Skin of body (tissue), 3 donors: ENCODE measurements at places on chromosomes 6 and 20.

DNA sequence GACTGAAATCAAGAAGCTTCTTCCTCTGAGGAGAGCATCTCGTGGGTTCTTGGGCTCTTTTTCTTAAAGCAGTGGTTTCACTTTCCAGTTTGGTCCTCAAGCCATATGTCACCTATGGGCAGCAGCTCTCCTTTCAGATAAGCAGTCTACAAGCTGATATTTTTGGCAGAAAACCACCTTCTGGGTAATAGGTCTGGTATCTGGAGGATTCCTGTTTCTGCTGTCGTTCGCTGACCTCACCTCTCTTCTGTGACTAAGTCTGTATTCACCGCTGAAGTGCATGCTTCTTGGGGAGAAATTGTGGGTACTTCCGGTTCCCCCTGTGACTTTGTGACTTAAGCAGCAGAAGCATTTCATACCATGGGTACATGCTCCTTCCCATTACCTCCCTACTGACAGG lies 193.6 kb downstream of the EDN1 start:
- no peak for DNase-seq

DNA sequence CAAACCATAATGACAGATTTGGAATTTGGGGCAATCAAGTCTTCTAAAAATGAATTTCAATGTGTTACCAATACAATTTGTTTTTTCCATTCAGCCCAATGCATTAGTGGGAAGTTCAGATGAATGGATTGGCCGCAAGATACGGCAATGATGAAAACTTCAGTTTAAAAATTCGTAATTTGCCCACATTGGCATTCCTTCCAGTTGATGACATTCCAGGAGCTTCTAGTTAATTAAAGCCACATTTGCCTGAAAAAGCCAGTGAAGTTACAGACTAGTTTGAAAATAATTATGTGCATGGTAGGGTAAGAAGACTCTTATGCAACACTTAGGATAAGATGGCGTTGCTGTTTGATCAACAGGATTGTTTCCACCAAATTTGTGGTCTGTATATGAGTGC lies 46.2 kb downstream of the NHLRC1 start:
- peak; percentile 12 for DNase-seq

- no peak for DNase-seq
Measured at GRCh38 chr20:20747298-20747697, 34.9 kb upstream of the RALGAPA2 start.

- DNase-seq: no peak
Measured at GRCh38 chr6:106461084-106461483, 100.6 kb downstream of the CRYBG1 start.

DNA sequence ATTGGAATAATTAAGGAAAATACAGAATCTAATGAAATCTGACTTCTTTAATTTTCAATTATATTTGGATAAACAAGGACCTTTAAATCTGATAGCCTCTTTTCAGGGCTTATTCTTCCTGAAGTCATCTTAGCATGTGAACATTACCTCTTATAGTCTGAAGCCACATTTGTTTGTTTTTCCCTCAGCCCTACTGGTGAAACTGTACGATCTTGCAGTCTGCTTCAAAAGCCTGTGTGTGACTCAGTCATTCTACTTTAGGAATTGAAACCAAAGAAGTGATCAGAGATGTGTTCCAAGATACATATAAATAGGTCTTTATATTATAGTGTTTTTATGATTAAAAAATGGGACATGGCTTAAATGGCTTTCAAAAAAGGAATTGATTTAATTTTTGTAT lies 67.5 kb downstream of the MACROD2 start:
- no peak for DNase-seq

DNA sequence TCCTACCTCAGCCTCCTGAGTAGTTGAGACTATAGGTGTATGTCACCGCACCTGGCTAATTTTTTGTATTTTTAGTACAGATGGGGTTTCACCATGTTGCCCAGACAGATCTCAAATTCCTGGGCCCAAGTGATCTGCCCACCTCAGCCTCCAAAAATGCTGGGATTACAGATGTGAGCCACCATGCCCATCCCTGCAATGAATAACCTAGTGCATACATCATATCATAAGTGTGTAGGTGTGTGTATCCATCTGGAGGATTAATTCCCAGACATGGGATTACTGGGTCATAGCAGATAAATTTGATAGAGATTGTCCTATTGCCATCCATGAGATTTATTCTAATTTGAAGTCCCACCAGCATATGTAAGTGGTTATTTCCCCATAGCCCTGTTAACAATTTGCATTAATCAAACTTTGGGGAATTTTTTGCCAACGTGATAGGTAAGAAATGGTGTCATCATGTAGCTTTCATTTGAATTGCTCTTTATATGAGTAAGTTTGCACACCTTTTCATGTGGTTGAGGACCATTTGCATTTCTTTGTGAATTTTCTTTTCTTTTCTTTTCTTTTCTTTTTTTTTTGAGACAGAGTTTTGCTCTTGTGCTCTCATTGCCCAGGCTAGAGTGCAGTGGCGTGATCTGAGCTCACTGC lies 29.9 kb upstream of the BACH2 start:
- no peak for DNase-seq
